T-cell (primary cell): ENCODE measurements at places on chromosomes 6 and 20. TPM values are rescaled to one million over a fixed set of nuclear protein-coding genes. Genes with fewer than 3 reads are reported as not detected.
A peak's percentile ranks its signal among the peaks of the same experiment; 100 is the strongest.

MAP1LC3A gene
- total RNA-seq, result 10.4 TPM

CCN6 gene
- not detected for total RNA-seq

SRSF12 gene
- not detected for total RNA-seq

COL9A3 gene
- 0.51 TPM for total RNA-seq

SLC17A1 gene
- total RNA-seq, result not detected

OPN5 gene
- not detected for total RNA-seq

ARMC12 gene
- total RNA-seq, result 1.8 TPM

PARD6B gene
- 5.9 TPM for total RNA-seq

CASS4 gene
- total RNA-seq, result 11.2 TPM

OR2J3 gene
- total RNA-seq, result 0.09 TPM

RALGAPB gene
- 50.1 TPM for total RNA-seq

TAPBP gene
- total RNA-seq, result 224 TPM

DNA sequence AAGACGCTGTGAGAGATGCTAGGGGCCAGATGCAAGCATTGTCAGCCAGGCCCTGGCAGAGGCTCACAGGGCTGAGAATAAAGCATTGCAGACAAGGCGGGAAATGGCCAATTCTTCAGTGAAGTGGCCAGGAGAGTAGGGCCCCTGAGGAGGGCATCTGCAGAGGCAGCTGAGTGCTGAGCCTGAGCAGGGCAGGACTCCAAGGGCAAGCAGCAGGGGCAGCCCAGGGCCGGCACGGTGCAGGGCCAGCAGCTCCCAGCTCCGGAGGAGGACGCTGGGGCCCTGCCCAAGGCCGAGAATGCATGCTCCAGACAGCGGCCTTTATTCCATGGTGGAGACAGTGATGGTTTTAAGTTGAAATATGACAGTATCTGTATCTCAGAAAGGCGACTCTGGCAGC lies 305.5 kb downstream of the FOXC1 start:
- DNase-seq, result no peak
- no peaks in the 10 kb centered on the region for H3K27me3 ChIP-seq
- no peaks in the 10 kb centered on the region for H3K4me1 ChIP-seq
- H3K36me3 ChIP-seq, result peaks cover 3% of the 10 kb centered on the region
- no peak overlapping the region for H3K4me3 ChIP-seq
- H3K27ac ChIP-seq, result no peak overlapping the region

- H3K36me3 ChIP-seq, result peaks cover 5% of the 10 kb centered on the region
- H3K4me3 ChIP-seq, result no peak overlapping the region
- no peaks in the 10 kb centered on the region for H3K27me3 ChIP-seq
- H3K27ac ChIP-seq, result no peak overlapping the region
- no peak for DNase-seq
- H3K4me1 ChIP-seq, result peaks cover 18% of the 10 kb centered on the region
Measured at GRCh38 chr20:62874964-62875344, 13.3 kb upstream of the TCFL5 start.

GRCh38 chr6:43814865-43815264 lies 44.9 kb downstream of the VEGFA start:
- no peak for DNase-seq
- H3K27ac ChIP-seq, result no peak overlapping the region
- no peaks in the 10 kb centered on the region for H3K36me3 ChIP-seq
- H3K27me3 ChIP-seq, result no peaks in the 10 kb centered on the region
- no peaks in the 10 kb centered on the region for H3K4me1 ChIP-seq

GRCh38 chr6:141988954-141989705 lies 143.6 kb upstream of the GJE1 start:
- no peaks in the 10 kb centered on the region for H3K27me3 ChIP-seq
- no peak overlapping the region for H3K27ac ChIP-seq
- H3K36me3 ChIP-seq, result no peaks in the 10 kb centered on the region
- no peak for DNase-seq

GRCh38 chr6:46990031-46990644 lies 52.0 kb downstream of the ADGRF1 start:
- no peak overlapping the region for H3K4me3 ChIP-seq
- H3K4me1 ChIP-seq, result no peaks in the 10 kb centered on the region
- no peaks in the 10 kb centered on the region for H3K27me3 ChIP-seq

- H3K36me3 ChIP-seq, result no peaks in the 10 kb centered on the region
- no peak for DNase-seq
- no peaks in the 10 kb centered on the region for H3K27me3 ChIP-seq
- H3K4me1 ChIP-seq, result no peaks in the 10 kb centered on the region
Measured at GRCh38 chr6:50076431-50076830, 26.7 kb upstream of the DEFB112 start.

DNA sequence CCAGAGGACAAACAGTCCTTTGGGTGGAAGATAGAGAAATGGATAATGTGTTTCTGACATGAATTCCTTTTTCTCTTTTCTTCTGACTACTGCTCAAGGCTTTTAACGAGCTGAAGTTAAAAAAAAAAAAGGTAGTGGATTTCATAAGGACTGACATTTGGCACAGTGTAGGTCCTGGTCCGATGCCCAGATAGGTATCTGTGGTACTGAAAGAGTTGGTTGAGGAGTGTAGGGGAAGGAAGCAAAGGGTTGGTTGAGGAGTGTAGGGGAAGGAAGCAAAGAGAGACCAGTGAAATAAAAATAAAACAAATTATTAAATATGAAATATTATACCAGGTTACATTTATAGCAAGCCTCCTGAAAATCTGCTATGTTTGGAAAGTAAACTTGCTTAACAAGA lies 11.8 kb downstream of the UTRN start:
- H3K27me3 ChIP-seq, result no peaks in the 10 kb centered on the region
- H3K36me3 ChIP-seq, result no peaks in the 10 kb centered on the region
- no peak for DNase-seq
- no peak overlapping the region for H3K27ac ChIP-seq
- H3K4me1 ChIP-seq, result no peaks in the 10 kb centered on the region
- no peak overlapping the region for H3K4me3 ChIP-seq

GRCh38 chr20:46688151-46689081 lies 828 bp downstream of the TP53RK start:
- no peak for DNase-seq
- H3K27ac ChIP-seq, result no peak overlapping the region
- H3K4me3 ChIP-seq, result peak overlapping the region; percentile 98
- no peaks in the 10 kb centered on the region for H3K27me3 ChIP-seq
- peaks cover 15% of the 10 kb centered on the region for H3K36me3 ChIP-seq
- H3K4me1 ChIP-seq, result peaks cover 22% of the 10 kb centered on the region

- no peaks in the 10 kb centered on the region for H3K36me3 ChIP-seq
- no peak for DNase-seq
- no peak overlapping the region for H3K27ac ChIP-seq
- peak overlapping the region; percentile 30 for H3K4me3 ChIP-seq
- H3K4me1 ChIP-seq, result peaks cover 4% of the 10 kb centered on the region
Measured at GRCh38 chr6:4281341-4282293, 146.2 kb upstream of the ECI2 start.

GRCh38 chr6:87825821-87826221 lies 123.8 kb upstream of the AKIRIN2 start:
- H3K4me3 ChIP-seq, result no peak overlapping the region
- H3K36me3 ChIP-seq, result no peaks in the 10 kb centered on the region
- no peaks in the 10 kb centered on the region for H3K27me3 ChIP-seq
- H3K27ac ChIP-seq, result no peak overlapping the region
- H3K4me1 ChIP-seq, result no peaks in the 10 kb centered on the region

GRCh38 chr6:40340196-40340595 lies 247.0 kb downstream of the LRFN2 start:
- no peak for DNase-seq
- no peaks in the 10 kb centered on the region for H3K36me3 ChIP-seq
- no peaks in the 10 kb centered on the region for H3K4me1 ChIP-seq
- no peaks in the 10 kb centered on the region for H3K27me3 ChIP-seq

DNA sequence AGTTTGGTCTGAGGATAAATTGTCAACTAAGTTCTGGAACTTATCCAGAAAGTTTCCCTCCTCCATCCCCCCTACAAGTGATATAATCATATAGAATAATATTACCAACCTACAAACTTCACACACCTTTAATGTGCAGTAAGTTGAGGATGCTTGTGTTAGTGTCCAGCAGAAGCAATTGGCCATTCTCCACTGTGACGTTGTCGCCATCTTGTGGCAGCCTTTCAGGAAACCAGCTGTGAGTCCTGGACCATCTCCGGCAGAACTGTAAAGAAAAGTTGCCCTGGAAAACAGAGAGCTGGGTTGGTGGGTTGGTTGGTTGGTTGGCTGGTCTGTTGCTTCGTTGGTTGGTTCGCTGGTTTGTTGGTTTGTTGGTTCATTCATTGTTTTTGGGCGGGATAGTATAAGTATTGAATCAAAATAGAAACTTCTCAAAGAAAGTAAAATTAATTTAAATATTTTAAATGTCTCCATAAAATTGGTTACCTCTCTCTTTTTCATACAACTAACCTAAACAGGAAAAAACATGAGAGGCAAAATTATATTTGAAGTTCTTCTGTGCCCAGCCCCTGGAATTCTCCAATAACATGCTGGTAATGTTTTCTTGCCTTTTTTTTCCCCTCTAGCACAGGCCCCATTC lies 127.5 kb downstream of the PKHD1 start:
- no peak overlapping the region for H3K27ac ChIP-seq
- no peak for DNase-seq
- no peak overlapping the region for H3K4me3 ChIP-seq
- no peaks in the 10 kb centered on the region for H3K36me3 ChIP-seq
- H3K27me3 ChIP-seq, result peaks cover 3% of the 10 kb centered on the region

GRCh38 chr20:60512443-60512842 lies 554.2 kb downstream of the CDH26 start:
- H3K36me3 ChIP-seq, result no peaks in the 10 kb centered on the region
- H3K27me3 ChIP-seq, result no peaks in the 10 kb centered on the region
- no peak overlapping the region for H3K27ac ChIP-seq

DNA sequence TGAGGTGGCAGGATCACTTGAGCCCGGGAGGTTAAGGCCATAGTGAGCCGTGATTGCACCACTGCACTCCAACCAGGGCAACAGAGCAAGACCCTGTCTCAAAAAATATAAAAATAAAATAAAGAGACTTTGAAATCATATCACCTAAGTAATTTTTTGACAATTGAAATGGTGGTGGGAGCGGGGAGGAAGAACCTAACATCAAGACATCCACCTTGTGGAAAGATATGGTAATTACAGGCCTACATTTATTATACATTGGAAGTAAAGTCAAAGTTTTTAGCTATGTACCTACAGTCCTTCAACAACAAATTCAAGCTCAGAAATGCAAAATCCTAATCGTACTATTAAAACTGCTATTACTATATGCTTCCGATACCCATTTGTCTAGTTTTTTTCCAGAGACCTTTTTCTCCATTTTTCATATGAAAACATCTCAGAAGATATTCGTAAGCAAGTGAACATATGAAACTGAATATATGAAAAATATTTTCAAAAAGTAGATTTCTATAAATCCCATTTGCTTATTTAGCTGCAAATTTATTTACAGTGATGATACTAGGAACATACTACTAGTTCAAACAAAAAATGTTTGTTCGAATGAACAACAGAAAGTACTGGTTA lies 83.3 kb downstream of the SYCP2 start:
- DNase-seq, result peak; percentile 18
- no peaks in the 10 kb centered on the region for H3K36me3 ChIP-seq
- H3K4me3 ChIP-seq, result no peak overlapping the region
- no peaks in the 10 kb centered on the region for H3K4me1 ChIP-seq

GRCh38 chr6:154613137-154613676 lies 102.7 kb upstream of the CNKSR3 start:
- no peaks in the 10 kb centered on the region for H3K4me1 ChIP-seq
- H3K27me3 ChIP-seq, result no peaks in the 10 kb centered on the region
- H3K36me3 ChIP-seq, result no peaks in the 10 kb centered on the region
- H3K4me3 ChIP-seq, result no peak overlapping the region

- H3K4me1 ChIP-seq, result peaks cover 4% of the 10 kb centered on the region
- H3K4me3 ChIP-seq, result no peak overlapping the region
- peaks cover 9% of the 10 kb centered on the region for H3K36me3 ChIP-seq
- no peak overlapping the region for H3K27ac ChIP-seq
Measured at GRCh38 chr6:30349421-30350177, 4.6 kb downstream of the RPP21 start.

DNA sequence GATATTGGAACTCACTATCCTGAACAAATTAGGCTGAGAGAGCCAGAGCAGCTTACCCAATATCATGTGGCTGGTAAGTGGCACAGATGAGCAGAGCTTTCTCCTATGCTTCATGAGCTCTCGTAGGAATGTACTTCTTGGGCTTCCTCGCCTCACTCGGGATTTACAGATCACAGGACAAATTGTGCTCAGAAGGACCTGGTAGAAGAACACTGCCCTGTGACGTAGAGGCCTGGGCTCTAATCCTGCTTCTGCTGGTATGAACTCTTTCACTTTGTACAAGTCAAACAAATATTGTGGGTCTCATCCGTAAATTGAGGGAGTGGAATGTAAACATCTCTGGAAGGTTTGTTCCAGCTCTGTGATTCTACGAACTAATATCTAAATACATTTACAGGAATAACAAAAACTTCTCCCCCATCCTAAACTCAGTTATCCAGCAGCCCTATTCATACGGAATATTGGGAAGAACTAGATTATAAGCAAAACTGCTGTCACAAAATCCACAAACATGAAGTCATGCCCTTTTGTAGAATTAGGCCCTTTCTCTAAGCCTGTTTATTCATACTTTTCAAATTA lies 187.6 kb downstream of the CLIC5 start:
- H3K27ac ChIP-seq, result no peak overlapping the region
- no peak for DNase-seq
- H3K4me1 ChIP-seq, result peaks cover 3% of the 10 kb centered on the region
- no peaks in the 10 kb centered on the region for H3K36me3 ChIP-seq
- no peak overlapping the region for H3K4me3 ChIP-seq

DNA sequence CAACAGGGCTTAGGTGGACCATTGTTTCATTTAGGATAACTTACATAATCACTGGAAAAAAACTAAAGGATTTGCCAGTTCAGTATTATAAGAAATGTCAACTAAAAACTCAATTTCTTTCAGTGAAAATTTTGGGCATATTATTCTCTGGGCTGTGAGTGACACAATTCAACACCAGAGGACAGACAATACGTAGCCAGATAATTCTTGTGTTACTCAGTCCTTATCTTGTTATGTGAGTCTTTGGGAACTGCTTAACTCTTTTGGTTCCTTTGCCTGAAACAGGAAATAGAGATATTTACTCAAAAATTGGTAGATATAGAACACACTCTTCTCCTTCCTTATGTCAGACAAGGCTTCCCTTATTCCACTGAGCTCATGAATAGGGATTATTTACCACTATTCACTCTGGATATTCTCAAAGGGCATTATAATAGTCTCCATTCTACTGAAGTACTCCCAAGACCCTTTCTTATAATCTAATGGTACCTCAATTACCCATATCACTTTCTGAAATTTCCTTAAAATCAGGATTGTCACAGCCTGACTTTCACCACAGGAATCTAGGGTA lies 4.9 kb upstream of the BEND6 start:
- no peak overlapping the region for H3K27ac ChIP-seq
- no peaks in the 10 kb centered on the region for H3K4me1 ChIP-seq
- no peaks in the 10 kb centered on the region for H3K36me3 ChIP-seq
- H3K4me3 ChIP-seq, result no peak overlapping the region
- peaks cover 19% of the 10 kb centered on the region for H3K27me3 ChIP-seq
- DNase-seq, result no peak

DNA sequence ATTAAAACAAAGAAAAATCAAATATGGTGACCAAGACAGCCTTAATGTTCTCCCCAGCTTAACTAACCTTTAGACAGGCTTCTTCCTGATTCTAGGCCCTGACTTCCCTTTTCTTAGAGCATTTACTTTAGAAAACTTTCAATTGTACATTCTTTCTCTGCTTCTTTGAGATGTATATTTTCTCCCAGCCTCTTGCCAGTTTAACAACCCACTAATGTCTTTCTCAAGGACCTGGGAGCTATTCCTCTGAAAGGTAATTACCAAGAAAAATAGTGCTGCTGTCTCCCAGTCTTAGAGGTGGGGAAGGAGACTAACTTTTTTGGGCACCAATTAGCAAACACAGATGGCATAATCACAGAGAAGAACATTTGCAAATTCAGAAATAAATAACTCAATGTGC lies 62.8 kb upstream of the KCNQ5 start:
- no peak overlapping the region for H3K4me3 ChIP-seq
- no peaks in the 10 kb centered on the region for H3K27me3 ChIP-seq
- no peak for DNase-seq
- H3K27ac ChIP-seq, result no peak overlapping the region
- H3K36me3 ChIP-seq, result no peaks in the 10 kb centered on the region
